SHP77 treated with DMSO at 0.1 percent for 48 hours (cell line): ENCODE measurements at places on chromosomes 16 and 17.

- no peak for DNase-seq
Observed at GRCh38 chr17:83199500-83200201, 120.2 kb downstream of the METRNL start.

DNA sequence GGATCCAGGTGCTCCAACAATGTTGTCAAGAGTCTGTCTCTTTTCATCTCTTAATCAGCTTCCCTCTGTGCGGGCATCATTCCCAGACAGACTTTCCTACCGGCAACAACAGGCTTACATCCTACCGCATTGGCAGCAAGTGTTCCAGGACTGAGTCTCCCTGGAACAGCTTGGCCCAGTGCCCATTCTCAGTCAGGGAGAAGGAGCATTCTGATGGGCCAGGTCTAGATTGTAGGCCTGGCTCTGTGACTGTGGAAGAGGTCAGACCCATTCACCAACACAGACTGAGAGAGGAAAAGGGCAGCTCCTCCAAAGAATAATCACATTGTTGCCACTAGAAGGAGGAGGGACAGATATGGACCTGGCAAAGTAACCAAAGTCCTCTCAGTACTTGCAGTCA lies 68.1 kb upstream of the TMEM132E start:
- no peak for DNase-seq

DNA sequence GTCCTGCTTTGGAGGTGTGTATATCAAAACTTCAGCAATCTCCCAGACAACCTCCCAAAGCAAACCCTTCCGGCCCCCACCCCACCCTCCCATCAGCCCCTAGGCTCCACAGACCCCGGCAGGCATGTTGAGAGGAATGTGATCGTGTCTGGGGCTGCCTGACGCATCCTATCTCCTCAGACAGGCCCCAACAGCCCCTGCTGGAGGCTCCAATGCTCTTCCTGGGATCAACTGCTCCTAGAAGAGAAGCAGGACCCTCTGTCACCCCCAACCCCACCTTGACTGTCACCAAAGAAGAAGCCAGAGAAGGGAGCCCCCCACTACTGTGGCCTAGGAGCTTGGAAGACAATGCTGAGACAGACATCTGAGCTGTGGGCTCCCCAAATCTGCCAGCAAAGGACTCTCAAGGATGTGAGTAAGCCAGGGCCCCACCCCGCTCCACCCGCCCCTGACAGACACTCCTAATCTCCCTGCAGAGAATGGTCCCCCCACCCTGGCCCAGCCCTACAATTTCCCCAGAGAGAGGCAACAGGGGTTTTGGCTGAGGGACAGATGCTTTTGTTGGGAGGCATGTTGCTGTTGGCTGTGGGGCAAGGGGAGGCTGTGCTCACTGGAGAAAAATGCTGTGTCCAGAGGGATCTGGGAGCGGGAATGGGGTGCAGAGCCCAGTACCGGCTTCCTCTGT lies 1.6 kb upstream of the KRT14 start:
- no peak for DNase-seq

GRCh38 chr17:33099252-33099651 lies 107.6 kb downstream of the SPACA3 start:
- no peak for DNase-seq

- DNase-seq = no peak
Observed at GRCh38 chr17:49247944-49248343, 17.4 kb upstream of the PHOSPHO1 start.

GRCh38 chr17:76847031-76847430 lies 21.2 kb upstream of the MGAT5B start:
- no peak for DNase-seq

- peak; percentile 38 for DNase-seq
Observed at GRCh38 chr17:39576187-39576586, 31.5 kb downstream of the NEUROD2 start.

- no peak for DNase-seq
Observed at GRCh38 chr17:69058165-69058564, 2.6 kb downstream of the ABCA9 start.

GRCh38 chr16:24834459-24835335 lies 11.1 kb upstream of the SLC5A11 start:
- no peak for DNase-seq

GRCh38 chr17:27351759-27352158 lies 57.8 kb downstream of the WSB1 start:
- DNase-seq = no peak

- DNase-seq = no peak
Observed at GRCh38 chr16:53290520-53290919, 143.8 kb upstream of the RBL2 start.

DNA sequence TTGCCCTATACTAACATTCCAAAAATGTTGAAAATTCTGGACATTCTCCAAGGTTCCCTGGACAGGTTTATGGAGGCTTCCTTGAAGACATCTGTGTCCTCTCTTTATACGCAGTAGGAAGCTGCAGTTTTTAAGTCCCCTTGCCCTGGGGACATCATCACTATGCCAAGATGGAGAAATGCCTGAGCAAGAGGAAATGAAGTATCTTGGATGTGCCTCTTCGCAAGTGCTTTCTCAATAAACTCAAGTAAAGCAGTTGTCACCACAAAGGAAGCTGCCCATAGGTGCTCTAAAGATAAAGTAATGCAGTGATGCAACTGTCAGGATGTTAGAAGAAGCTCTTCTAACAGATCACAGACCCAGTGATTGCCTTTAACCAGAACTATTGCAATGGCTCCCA lies 71.0 kb downstream of the CDYL2 start:
- DNase-seq = no peak

DNA sequence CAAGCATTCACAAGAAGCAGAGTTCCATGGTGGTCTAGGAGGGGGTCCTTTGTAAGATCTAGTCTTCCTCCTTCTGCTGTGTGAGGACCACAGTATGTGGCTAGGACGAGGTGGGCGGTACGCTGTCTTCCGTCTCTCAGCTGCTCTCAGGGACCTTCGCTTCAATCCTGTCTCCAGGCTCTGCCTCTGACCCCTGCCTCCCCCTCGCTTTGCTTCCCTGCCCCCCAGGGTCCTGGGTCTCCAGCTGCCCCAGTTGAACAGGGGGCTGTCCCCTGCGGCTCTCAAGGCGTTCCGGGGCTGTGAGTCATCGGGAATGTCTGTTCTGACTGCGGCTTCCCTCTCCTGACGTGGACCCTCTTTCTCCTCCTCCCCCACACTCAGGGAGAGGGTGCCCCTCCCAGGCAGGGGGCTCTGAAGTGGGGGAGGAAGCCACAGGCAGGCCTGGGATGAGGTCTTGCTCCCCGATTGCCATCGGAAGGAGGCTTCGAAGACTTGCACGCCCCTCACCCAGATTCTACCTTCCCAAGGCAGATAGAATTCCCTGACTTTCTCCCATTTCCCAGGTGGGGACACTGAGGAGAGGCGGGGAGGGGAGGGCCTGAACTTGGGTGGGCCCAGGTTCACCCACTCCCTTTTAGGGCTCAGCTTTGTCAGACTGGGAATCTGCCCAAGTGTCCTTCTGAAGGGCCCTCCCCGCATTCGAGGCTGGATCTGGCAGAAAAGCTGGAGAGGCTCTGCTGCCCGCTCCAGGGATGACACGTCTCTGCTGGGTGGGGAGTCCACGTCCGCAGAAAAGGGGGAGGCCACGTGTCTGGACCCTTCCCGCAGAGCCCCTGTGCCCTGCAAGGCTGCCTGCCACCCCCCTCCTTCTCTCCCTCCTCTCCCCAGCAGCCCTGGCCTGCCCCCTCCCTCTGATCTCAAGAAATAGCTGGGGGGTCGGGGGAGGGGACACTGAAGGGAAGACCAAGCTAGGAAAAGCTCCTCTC lies 9.1 kb upstream of the COL1A1 start:
- no peak for DNase-seq

GRCh38 chr16:71172481-71173207 lies 57.9 kb downstream of the HYDIN start:
- DNase-seq = no peak

GRCh38 chr17:82016875-82017459 lies 5.7 kb downstream of the CENPX start:
- DNase-seq = no peak

DNA sequence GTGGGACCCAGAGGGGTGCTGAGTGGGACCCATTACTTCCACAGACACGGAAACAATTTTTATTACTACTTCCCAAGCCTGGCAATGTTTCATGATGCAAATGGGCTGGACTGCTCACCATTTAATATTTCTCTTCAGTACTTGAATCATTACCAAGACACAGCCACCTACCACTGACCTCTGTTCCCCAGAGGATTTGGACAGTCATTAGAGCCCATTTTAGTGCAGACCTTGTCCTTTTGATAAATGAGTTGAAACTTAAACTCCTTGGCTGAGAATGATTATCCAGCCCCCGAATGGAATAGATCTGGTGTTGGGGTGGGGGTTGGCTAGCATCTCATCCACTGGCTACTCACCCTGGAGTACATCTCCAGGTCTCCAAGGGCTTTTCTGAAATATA lies 33.6 kb upstream of the APOH start:
- DNase-seq = no peak

- no peak for DNase-seq
Observed at GRCh38 chr17:40459636-40460603, 16.7 kb downstream of the IGFBP4 start.

- no peak for DNase-seq
Observed at GRCh38 chr17:75706042-75706728, 15.1 kb upstream of the ITGB4 start.

GRCh38 chr16:7303660-7304200 lies 28.9 kb upstream of the RBFOX1 start:
- DNase-seq = no peak

DNA sequence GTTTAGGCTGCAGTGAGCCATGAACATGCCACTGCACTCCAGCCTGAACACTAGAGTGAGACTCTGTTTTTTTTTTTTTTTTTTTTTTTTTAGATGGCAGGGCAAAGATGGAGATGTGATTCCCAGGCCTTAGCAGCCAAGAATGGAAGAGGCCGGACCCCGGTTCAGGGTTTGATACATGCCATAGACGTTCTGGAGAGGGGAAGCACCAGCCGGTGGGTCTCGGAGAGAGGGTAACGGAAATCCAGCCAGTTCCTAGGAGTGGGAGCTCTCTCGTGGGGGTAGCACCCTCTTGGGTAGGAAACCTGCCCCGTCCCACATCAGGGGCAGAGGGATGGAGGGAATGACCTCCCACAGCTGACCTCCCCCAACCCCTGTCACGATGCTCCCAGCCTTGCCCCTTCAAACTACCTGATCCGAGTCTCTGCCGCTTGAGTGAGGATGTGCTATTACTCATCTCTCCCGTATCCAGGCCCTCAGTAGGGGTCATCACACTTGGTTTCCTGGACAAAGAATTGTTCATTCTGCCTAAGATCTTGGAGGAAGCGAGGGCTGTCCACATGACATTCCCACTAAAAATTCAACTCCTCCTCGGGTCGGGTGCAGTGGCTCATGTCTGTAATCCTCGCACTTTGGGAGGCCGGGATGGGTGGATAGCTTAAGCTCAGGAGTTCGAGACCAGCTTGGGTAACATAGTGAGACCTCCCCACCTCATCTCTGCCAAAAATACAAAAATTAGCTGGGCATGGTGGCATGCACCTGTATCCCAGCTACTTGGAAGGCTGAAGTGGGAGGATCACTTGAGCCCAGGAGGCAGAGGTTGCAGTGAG lies 47.3 kb downstream of the MIS12 start:
- no peak for DNase-seq

- DNase-seq = no peak
Observed at GRCh38 chr17:64202683-64203344, 60.2 kb downstream of the TEX2 start.

GRCh38 chr17:48841395-48841831 lies 10.6 kb downstream of the CALCOCO2 start:
- DNase-seq = no peak

DNA sequence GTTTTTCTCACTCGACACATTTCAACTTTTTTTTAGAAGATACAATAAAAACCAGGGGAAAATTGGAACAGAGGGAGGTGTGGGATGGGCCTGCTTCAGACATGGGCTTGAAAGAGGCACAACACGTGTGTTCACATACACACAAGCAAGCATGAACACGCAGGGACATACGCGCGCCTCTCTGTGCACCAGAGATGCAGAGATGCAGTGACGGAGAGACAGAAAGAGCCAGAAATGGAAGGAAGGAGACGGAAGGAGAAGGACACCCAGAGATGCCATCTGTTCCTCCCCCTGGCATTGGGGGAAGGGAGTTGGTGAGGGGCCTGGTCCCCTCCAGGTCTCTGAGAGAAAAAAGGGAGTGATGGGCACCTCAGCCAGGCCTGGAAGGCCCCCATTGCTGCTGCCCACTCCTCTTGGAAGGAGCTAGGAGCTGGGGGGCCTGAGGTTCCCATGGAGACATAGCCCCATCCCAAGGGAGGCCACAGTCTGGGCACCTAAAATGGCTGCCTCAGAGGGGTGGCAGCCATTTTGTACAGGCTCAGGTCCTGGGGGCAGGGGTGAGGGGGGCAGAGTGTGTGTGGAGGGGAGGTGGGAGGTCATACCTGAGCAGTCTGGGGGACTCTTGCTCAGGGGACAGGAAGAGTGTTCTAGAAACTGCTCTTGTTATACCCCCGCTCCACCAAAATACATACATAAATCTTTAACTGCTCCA lies 3.8 kb upstream of the NEUROD2 start:
- no peak for DNase-seq

- no peak for DNase-seq
Observed at GRCh38 chr16:2950773-2951172, 13.3 kb upstream of the KREMEN2 start.

GRCh38 chr16:50299508-50300105 lies 33.3 kb downstream of the ADCY7 start:
- no peak for DNase-seq

DNA sequence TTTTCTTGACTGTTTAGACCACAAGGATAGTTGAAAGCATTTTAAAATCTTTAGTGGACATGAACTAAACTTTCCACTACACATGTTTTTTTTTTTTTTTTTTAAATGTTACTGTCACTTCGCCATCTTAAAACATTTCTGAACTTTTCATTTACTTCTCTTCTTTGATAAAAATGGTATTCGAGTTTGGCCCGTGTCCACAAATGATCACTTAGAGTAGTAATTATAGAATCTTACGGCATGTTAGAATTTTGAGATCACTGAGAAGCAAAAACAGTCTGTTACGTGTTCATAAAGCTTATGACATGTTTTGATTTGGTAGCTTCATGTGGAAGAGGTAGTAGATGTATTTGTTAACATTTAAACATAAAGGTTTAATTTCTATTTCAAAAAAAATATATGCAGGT lies 1.1 kb downstream of the NSRP1 start:
- no peak for DNase-seq

DNA sequence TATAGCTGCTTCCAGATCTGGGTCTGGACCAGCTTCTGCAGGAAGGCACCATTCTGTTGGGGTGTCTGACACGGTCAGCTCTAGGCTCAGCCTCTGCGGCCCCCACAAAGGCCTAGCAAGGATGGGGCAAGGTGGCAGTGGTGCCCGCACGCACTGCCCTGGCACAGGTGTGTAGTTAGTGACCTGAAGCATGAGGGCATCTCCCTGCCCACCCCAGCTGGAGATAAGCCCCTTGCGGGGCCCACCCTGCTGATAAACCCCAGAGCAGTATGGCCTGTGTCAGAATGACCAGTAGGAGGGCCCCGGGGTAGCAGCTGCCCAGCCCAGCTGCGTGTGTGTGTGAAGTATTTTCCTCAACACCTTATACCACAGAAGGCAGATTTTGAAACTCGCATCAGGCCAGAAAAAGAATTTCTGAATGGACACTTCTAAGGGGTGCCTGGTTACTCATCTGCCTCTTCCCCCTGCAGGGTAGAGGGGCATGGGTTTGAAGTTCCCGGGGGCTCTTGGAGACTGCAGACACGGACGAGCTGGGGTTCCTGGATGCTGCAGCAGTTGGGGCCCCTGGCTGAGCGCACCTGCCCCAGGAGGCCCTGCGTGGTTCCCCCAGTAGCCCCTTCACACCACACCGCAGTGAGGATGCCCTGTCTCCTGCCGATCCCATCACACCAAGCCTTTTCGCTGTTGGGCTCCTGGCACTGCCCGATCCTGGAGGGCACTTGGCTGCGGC lies 4.5 kb downstream of the ARHGDIA start:
- no peak for DNase-seq

GRCh38 chr17:67636834-67637520 lies 80.8 kb upstream of the NOL11 start:
- no peak for DNase-seq
